Natural killer cell treated with Interleukin-12 subunit alpha and Interleukin-12 subunit beta and Interleukin-15 and Interleukin-18, amount 100 ng/mL, for 72 hours (primary cell): ENCODE measurements at places on chromosomes 6 and 20. TPM values are rescaled to one million over a fixed set of nuclear protein-coding genes. Genes with fewer than 3 reads are reported as not detected.

- H3K27me3 ChIP-seq = no peaks in the 10 kb centered on the region
- H3K4me3 ChIP-seq = no peak overlapping the region
- DNase-seq = no peak
- no peaks in the 10 kb centered on the region for H3K36me3 ChIP-seq
- H3K4me1 ChIP-seq = no peaks in the 10 kb centered on the region
Measured at GRCh38 chr6:97674802-97675201, 391.8 kb upstream of the MMS22L start.

DNA sequence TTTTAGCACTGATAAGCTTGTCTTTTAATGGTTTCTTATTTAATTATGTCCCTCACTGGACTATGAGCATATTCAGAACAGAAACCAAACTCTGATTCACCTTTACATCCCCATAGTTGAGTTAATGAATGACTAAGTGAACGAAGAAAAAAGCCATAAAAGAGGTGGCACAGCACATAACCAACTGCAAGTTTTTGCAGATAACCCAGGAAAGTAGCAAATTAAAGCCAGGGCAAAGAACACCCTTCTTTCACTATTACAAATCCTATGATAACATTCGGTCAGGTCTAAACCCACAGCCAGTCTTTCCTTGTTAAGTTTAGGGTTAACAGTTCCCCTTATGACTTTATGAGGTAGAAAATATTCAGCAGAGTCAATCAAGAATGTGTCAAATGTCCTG, 102.7 kb downstream of the RIN2 start:
- H3K4me3 ChIP-seq = no peak overlapping the region
- H3K27me3 ChIP-seq = peaks cover 46% of the 10 kb centered on the region
- no peak for DNase-seq
- no peaks in the 10 kb centered on the region for H3K36me3 ChIP-seq
- H3K4me1 ChIP-seq = no peaks in the 10 kb centered on the region

DNA sequence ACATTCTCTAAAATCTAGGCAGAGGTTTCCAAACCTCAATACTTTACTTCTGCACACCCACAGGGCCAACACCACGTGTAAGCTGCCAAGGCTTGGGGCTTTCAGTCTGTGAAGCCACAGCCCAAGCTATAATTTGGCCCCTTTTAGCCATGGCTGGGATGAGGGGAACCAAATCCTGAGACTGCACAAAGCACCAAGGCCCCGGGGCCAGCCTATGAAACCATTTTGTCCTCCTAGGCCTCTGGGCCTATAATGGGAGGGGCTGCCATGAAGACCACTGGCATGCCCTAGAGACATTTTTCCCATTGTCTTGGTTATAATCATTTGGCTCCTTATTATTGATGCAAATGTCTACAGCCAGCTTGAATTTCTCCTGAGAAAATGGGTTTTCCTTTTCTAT, 513.0 kb upstream of the ADGRB3 start:
- H3K4me3 ChIP-seq = no peak overlapping the region
- H3K27me3 ChIP-seq = no peaks in the 10 kb centered on the region
- no peaks in the 10 kb centered on the region for H3K4me1 ChIP-seq

DNA sequence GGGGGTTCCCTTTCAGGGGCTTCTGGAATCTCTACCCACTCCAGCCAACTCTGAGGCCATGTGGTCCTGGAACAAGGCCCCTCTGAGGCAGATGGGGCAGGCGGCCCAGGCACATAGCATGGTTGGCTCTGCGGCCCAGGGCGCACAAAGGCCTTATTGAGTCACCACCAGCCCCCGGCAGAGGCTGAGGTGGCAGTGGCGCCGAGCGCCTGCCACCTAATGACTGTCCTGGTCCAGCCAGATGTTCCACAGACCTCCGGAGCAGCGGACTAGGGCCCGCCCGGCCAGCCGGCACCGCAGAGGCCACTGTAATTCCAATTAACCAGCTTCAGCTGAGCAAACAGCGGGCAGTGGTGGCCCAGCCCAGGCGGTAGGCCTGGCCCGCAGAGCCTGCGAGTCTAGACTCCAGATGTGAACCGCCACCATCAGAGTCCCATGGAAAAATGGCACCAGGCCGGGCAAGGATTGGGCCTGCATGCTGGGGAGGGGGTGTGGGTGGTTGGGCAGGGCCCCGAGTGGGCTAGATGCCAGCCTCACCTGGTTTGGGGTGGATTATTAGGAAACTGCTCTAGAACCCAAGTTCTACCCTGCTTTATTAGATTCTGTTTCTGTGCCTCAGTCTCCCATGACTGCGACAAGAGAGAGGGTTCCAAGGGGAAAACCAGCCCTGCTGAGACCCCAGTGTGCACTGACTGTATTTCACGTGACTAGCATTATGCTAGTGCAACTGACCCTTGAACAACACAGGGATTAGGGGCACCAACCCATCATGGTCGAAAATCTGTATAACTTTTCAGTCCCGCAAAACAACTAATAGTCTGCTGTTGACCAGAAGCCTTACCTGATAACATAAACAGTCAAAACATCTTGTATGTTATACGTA, 34.1 kb upstream of the ID1 start:
- H3K27ac ChIP-seq = peak overlapping the region; percentile 77
- no peaks in the 10 kb centered on the region for H3K36me3 ChIP-seq
- H3K4me3 ChIP-seq = peak overlapping the region; percentile 81
- peaks cover 18% of the 10 kb centered on the region for H3K4me1 ChIP-seq

GRCh38 chr6:63683071-63683603, 47.5 kb downstream of the PHF3 start:
- no peak overlapping the region for H3K4me3 ChIP-seq
- no peaks in the 10 kb centered on the region for H3K27me3 ChIP-seq
- no peak overlapping the region for H3K27ac ChIP-seq
- H3K36me3 ChIP-seq = peaks cover 28% of the 10 kb centered on the region

DNA sequence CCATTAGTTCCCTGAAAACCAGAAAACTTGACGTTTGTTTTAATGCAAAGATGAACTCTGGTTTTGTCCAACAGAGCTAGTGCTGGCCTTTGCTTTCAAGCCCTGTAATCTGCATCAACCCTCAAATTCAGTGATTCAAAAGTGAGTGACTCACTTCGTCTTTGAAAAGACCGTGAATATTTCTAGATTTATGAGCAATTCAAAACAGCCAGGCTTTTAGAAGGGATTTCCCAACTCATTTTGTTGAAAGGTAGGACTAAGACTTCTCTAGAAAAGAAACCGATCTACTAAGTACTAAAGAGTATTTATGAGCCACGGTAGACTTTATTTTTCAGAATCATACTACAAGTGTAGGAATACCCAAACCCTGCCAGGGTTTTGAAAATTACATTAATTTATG, 121.5 kb downstream of the UST start:
- H3K36me3 ChIP-seq = no peaks in the 10 kb centered on the region
- peak overlapping the region; percentile 51 for H3K27ac ChIP-seq
- no peak for DNase-seq
- H3K27me3 ChIP-seq = no peaks in the 10 kb centered on the region

DNA sequence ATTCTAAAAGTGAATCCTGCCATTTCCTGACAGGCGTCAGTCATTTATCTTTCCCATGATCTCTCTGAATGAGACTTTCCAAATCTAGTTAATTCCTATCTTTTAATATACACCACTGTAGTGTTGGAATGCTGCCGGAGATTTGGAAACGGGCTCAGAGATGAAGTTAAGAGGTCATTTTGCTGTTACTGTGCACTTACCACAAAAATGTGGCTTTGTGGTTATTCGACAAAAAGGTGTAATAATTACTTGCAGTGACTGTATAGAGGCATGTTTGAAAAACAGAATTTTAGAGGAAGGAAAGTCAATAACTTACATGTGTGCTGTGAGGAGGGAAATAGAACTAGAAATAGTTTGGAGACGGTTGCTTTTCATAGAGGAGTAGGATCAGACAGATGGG, 460.2 kb upstream of the BTBD3 start:
- no peak overlapping the region for H3K4me3 ChIP-seq
- H3K4me1 ChIP-seq = no peaks in the 10 kb centered on the region
- no peaks in the 10 kb centered on the region for H3K27me3 ChIP-seq
- no peak for DNase-seq
- no peaks in the 10 kb centered on the region for H3K36me3 ChIP-seq
- H3K27ac ChIP-seq = no peak overlapping the region

DNA sequence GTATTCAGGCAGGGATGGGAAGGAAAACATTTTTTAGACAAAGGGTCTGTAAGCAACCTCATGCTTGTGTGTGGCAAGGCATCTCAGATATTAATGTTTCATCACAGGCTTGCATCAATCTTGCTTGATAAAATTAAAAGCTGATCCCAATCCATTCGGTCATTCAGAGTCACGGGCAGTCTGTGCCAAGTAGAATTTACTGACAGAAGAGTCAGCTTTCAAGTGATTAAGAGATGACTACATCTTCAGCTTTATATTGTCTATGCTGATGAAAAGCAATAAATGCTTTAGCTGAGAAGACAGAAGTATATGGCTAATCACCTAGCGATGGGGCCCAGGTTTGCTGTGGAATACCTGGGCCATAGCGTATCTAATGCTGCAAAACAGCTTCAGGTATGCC, 3.5 kb downstream of the PLEKHG1 start:
- peaks cover 50% of the 10 kb centered on the region for H3K27me3 ChIP-seq
- no peak overlapping the region for H3K4me3 ChIP-seq
- DNase-seq = no peak
- no peak overlapping the region for H3K27ac ChIP-seq
- H3K36me3 ChIP-seq = no peaks in the 10 kb centered on the region

DNA sequence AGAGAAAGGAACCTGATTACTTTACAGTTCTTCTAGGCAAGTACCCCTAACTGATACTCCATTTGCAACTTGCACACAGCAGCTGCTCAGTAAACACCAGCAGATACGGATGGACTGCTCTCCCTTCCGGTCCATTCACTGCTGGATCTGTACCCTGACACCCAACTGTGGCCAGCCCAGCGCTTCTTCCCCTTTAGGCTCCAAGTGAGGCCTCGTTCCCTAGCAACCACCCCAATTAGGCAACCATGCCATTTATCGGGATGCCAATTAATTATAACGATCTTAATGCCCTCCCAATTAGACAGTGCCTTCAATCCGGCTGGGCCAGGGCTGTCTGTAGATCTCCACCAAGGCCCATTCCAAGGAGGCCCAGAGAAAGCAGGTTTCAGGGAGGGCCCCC, 3.2 kb downstream of the SULF2 start:
- no peak for DNase-seq
- no peak overlapping the region for H3K27ac ChIP-seq
- H3K4me3 ChIP-seq = no peak overlapping the region

GRCh38 chr20:5779071-5779900, 29.1 kb downstream of the SHLD1 start:
- H3K27me3 ChIP-seq = no peaks in the 10 kb centered on the region
- DNase-seq = no peak
- H3K27ac ChIP-seq = no peak overlapping the region
- H3K36me3 ChIP-seq = peaks cover 11% of the 10 kb centered on the region
- H3K4me1 ChIP-seq = peaks cover 7% of the 10 kb centered on the region
- H3K4me3 ChIP-seq = no peak overlapping the region

DNA sequence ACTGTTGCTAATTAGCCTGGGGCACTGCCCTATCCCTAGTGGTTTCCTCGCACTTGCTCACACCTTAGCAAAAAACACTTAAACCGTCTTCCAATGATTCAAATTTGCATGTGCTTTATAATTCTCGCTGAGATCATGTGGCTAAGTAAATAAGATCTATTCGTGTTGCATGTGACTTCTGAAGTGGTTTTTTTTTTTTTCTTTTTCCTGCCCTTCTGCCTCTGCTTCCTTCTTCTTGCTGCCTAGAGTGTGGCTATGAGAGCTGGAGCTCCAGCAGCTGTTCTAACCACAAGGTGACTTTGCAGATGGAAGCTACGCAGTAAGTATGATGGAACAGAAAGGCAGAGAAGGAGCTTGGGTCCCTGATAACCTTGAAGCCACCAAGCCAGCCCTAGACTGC, 36.5 kb downstream of the SULF2 start:
- no peak overlapping the region for H3K27ac ChIP-seq
- no peaks in the 10 kb centered on the region for H3K4me1 ChIP-seq
- peaks cover 35% of the 10 kb centered on the region for H3K27me3 ChIP-seq
- H3K4me3 ChIP-seq = no peak overlapping the region
- no peaks in the 10 kb centered on the region for H3K36me3 ChIP-seq

GRCh38 chr6:68777956-68778355, 142.9 kb downstream of the ADGRB3 start:
- H3K27me3 ChIP-seq = no peaks in the 10 kb centered on the region
- no peak overlapping the region for H3K4me3 ChIP-seq
- H3K36me3 ChIP-seq = no peaks in the 10 kb centered on the region
- no peaks in the 10 kb centered on the region for H3K4me1 ChIP-seq

- H3K4me1 ChIP-seq = peaks cover 27% of the 10 kb centered on the region
- peak overlapping the region; percentile 90 for H3K27ac ChIP-seq
- H3K4me3 ChIP-seq = peak overlapping the region; percentile 93
- DNase-seq = no peak
- no peaks in the 10 kb centered on the region for H3K27me3 ChIP-seq
Measured at GRCh38 chr20:53642196-53643030, 48.8 kb upstream of the ZNF217 start.

- no peaks in the 10 kb centered on the region for H3K27me3 ChIP-seq
- H3K27ac ChIP-seq = no peak overlapping the region
- no peak overlapping the region for H3K4me3 ChIP-seq
- H3K36me3 ChIP-seq = no peaks in the 10 kb centered on the region
- no peaks in the 10 kb centered on the region for H3K4me1 ChIP-seq
- no peak for DNase-seq
Measured at GRCh38 chr20:43533060-43533459, 25.6 kb downstream of the L3MBTL1 start.

DNA sequence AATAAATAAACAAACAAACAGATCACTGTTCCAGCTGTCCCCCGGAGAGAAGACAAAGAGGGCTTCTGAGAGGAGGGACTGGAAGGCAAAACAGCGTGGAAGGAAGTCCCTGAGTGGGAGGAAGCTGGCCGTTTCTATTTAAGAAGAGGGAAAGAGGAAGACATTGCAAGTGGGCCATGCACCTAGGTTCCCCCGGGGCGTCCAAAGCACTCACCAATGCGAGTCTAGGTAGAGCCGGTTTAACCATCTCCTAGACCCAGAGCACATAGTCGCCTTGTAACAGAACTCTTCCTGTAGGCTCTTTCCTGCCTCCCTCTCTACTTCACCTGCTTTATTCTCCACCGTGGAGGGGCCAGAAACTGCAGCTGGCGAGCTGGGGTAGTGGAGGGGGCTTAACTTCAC, 158.4 kb downstream of the ZDHHC14 start:
- DNase-seq = no peak
- peak overlapping the region; percentile 85 for H3K27ac ChIP-seq
- peaks cover 48% of the 10 kb centered on the region for H3K4me1 ChIP-seq
- no peak overlapping the region for H3K4me3 ChIP-seq

GRCh38 chr20:62311150-62311549, 8.4 kb downstream of the ADRM1 start:
- H3K4me1 ChIP-seq = no peaks in the 10 kb centered on the region
- no peak for DNase-seq

DNA sequence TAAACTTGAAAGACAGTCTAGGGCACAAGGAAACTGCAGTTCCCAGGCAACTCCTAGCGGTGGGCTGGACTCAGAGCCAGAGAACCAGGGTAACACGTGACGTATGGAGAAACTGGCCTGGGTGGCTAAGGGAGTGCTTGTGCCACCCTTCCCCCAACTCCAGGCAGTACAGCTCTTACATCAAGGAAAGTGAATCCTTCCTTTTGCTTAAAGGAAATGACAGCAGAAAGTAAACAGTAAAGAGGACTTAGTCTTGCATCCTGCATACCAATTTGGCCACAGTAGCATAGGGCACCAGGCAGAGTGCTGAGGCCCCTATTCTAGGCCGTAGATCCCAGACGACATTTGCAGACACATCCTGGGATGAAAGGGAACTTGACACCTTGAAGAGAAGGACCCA, 322.8 kb downstream of the CD109 start:
- H3K4me3 ChIP-seq = no peak overlapping the region
- H3K4me1 ChIP-seq = no peaks in the 10 kb centered on the region
- no peak overlapping the region for H3K27ac ChIP-seq
- H3K36me3 ChIP-seq = no peaks in the 10 kb centered on the region

The OXT gene
- total RNA-seq = not detected

The SLC17A3 gene
- not detected for total RNA-seq

The OPRM1 gene
- total RNA-seq = not detected
